GM04503 (cell line): ENCODE measurements at places on chromosomes 7 and 10.

GRCh38 chr7:40899636-40900507, 765.1 kb downstream of the SUGCT start:
- no peak for DNase-seq

GRCh38 chr7:91633013-91633441, 247.5 kb downstream of the MTERF1 start:
- DNase-seq = no peak

GRCh38 chr10:31836569-31837406, 91.8 kb downstream of the ARHGAP12 start:
- no peak for DNase-seq

GRCh38 chr10:33612551-33612950, 278.1 kb upstream of the NRP1 start:
- DNase-seq = peak; percentile 73

DNA sequence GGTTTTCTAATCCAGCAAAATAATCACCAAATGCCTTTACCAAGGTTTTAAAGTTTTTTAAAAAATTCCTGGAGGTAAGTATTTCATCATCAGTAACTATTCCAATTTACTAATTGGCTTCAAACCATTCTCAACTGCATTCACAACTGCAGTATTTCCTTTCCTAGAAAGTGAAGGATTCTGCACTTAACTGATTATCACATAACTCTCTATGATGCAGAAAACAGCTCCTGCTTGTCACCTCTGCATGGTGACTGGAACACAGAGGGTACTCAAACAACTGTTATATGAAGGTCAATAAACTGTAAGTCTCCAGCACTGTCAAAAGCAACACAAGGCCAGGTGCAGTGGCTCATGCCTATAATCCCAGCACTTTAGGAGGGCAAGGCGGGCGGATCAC, 42.6 kb downstream of the SRPK2 start:
- no peak for DNase-seq

DNA sequence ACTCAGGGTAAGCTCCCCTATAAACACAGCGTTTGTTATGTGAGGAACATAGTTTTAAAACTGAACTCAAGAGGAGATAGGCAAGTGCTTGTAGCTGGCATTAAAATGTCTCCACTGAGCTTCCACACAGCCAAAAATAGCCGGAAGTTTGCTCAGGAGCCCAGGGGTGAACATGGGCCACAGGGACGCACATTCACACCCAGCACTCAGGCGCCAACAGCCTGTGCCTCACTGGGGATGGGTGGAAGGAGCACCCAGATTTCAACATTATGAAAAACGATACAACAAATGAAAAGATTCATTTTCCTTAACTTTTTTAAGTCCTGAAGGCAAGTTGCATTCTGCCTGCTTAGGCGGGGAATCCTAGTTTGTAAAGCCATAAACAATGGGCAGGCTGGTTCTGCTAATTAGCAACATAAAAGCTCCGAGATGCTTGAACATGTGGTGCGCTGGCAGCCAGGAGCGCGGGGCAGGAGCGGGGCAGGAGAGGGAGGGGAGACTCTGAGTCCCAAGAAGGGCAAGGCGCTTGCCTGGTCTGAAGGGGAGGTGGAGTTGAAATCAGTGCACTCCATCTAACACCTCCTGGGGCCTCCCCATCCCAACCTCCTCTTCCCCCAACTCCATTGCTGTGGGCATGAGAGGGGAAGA, 235.9 kb downstream of the COBL start:
- DNase-seq = no peak

DNA sequence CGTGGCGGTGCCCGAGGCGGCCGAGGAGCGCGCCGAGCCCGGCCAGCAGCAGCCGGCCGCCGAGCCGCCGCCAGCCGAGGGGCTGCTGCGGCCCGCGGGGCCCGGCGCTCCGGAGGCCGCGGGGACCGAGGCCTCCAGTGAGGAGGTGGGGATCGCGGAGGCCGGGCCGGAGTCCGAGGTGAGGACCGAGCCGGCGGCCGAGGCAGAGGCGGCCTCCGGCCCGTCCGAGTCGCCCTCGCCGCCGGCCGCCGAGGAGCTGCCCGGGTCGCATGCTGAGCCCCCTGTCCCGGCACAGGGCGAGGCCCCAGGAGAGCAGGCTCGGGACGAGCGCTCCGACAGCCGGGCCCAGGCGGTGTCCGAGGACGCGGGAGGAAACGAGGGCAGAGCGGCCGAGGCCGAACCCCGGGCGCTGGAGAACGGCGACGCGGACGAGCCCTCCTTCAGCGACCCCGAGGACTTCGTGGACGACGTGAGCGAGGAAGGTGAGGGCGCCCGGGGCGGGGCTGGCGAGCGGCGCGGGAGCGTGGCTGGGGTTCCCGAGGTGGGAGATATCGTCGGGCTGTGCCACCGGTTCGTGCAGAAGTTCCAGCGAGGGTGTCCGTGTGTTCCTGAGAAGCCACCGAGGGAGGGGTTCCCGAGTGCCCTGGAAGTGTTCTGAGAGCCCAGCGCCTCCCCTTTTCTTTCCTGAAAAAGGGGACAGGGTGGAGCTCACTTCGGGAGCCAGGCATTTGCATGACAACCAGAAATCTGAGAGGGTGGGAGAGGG, 495 bp downstream of the EIF3B start:
- DNase-seq = no peak

- no peak for DNase-seq
Observed at GRCh38 chr10:62053860-62054259, 152.4 kb downstream of the ARID5B start.

DNA sequence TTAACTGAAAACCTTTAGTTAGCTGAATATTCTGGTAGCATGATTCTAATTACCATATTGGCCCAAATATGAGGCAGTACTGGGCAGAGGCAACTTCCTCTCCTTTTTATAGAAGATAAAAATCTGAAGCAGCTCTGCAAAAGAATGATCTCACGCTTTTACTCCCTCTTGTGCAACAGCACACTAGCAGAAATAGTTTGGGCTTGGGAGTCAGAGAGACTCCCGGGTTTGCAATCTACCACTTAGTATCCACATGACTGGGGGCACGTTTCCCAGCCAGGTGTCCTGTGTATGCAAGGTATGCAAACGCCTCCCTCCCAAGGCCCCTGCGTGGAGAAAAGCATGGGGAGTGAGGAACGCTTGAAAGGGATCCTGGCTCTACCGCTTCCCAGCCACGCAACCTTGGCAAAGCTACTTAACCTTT, 47.2 kb upstream of the RHEB start:
- DNase-seq = peak; percentile 68

- DNase-seq = no peak
Observed at GRCh38 chr10:15898046-15898445, 37.7 kb upstream of the MINDY3 start.
